ENCODE measurements at places on chromosomes 6 and 20. TPM values are rescaled to one million over a fixed set of nuclear protein-coding genes. Genes with fewer than 3 reads are reported as not detected.

SLC52A3 gene
- total RNA-seq: 0.57 TPM

GRCh38 chr6:43297644-43298564, at the start of gene SLC22A7:
TSS of gene SLC22A7 (plus strand) at chr6:43298260. CDS start at chr6:43298359, 99 bp downstream.
- no peak for DNase-seq

GRCh38 chr6:56076033-56076432, 171.3 kb downstream of the COL21A1 start:
- DNase-seq: no peak

- DNase-seq: no peak
These were observed 405.3 kb upstream of the HS3ST5 start for GRCh38 chr6:114747995-114748625.

TMEM74B gene
- 0.13 TPM for total RNA-seq

- DNase-seq: no peak
These were observed 18.0 kb upstream of the MAP3K4 start for GRCh38 chr6:160973311-160974250.

DAAM2 gene
- total RNA-seq: 3.7 TPM

GRCh38 chr6:43496370-43497128, 13.6 kb downstream of the LRRC73 start:
- DNase-seq: no peak

DNA sequence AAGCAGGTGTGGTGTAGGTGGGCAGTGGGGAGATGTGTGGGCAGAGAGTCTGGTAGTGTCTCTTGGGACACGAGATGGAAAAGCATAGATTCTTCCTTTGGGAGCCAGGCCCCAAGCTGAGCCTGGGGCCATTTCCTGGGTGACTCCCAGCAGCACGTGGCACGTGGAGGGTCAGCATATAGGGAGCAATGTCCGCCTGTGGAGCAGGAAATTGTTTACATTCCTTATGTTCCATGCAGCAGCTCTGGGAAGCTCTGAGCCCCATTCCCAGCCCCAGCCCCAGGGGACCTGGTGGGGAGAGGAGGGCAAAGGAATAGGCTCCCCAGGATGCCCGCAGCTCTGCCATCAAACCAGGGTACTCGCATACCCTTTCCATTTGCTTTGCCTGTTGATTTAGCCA, 57.6 kb downstream of the DAAM2 start:
- DNase-seq: no peak

Measured in esophagus squamous epithelium (tissue), 5 donors.